ENCODE measurements at places on chromosomes 4 and X. TPM values are rescaled to one million over a fixed set of nuclear protein-coding genes. Genes with fewer than 3 reads are reported as not detected.

DNA sequence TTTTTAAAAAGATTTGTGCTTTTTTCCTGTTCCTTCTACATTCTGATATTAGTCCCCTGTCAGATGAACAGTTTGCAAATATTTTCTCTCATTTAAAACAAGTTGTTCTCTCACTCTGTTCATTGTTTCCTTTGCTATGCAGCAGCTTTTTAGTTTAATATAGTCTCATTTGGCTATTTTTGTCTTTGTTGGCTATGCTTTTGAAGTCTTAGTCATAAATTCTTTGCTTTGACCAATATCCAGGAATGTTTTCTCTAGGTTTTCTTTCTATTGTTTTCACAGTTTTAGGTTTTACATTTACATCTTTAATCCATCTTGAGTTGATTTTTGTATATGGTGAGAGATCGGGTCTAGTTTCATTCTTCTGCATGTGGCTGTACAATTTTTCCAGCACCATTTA is 136.8 kb downstream of the TET2 start:
- DNase-seq, result no peak

- no peak for DNase-seq
Measured at GRCh38 chr4:140048419-140048995, 105.5 kb downstream of the MAML3 start.

GRCh38 chrX:39309721-39310152 is 508.5 kb downstream of the MID1IP1 start:
- DNase-seq, result peak; percentile 9

- no peak for DNase-seq
Measured at GRCh38 chr4:81207828-81208227, 7.2 kb downstream of the PRKG2 start.

GRCh38 chr4:40377512-40378365 is 42.6 kb downstream of the CHRNA9 start:
- DNase-seq, result no peak

DNA sequence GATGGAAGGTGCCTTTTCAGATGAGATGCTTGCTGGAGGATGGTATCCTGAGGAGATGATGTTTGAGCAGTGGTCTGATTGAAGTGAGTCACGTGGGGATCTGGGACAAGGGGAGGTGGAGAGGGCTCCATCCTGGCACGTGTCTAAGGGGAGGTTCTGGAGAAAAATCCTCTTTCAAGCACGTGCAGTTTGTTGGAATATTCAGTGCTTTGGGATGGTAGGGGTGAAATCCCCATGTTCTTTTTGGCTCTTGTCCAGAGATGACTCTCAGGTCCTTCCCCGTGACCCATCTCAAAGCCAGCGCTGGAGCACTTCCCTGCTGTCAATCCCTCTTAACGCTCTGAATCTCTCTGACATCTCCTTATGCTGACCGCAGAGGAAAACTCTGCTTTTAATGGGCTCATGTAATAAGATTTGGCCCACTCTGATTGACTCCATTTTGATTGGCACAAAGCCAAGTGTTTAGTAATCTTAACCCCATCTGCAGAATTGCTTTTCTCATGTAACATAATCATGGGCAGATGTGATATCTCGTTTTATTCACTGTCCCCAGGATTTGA is 10.8 kb upstream of the KLKB1 start:
- no peak for DNase-seq

DNA sequence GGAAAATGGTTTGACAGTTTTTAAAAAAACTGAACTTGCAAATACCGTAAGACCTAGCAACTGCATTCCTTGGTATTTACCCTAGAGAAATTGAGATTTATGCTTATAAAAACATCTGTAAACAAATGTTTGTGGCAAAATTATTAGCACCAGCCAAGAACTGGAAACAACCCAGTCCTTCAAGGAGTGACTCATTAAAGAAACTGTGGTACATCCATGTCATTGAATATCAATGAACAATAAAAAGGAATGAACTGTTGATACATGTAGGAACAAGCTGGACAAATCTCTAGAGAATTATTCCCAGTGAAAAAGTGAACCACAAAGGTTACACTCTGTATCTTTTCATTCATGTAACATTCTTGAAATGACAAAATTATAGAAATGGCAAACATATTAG is 240.2 kb upstream of the ADAMTS3 start:
- no peak for DNase-seq

DNA sequence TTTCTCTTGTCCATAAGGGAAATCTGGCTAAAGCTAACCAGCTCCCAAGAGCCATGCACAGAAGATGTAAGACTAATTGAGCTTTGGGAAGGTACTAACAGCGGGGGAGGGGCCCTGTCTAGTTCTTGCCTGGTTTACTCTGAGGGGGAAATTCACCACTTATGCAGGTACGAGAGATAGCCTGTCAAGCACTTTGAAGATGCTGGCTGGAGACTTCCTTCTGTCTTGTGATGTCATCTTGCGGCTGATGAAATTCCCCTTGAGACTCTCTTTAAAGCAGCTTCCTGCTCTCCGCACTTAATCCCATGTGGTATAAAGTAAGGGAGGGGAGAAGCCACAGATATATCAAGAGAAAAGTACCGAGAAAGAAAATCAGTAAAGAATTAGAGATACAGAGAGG is 345.3 kb downstream of the MAPK10 start:
- no peak for DNase-seq

- no peak for DNase-seq
Measured at GRCh38 chr4:16082426-16083240, 1.2 kb downstream of the PROM1 start.

DNA sequence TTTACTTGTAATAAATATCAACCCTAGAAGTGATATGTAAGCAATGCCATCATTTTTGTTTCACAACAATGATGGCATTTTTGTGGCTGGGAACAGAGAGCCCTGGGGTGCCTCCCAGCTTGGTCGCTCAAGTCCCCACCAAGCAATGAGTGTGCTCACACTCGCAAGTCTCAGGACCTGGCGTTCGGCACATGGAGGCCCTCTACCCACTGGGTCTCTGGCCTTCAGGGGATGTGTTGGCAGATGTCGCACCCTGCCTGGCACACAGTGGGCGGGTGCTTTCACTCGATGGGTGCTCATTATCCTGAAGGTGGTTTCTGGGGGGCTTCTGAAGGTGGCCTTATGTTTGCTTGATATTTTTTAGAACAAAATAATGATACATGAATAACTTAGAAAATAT is 74.7 kb upstream of the STS start:
- no peak for DNase-seq

DNA sequence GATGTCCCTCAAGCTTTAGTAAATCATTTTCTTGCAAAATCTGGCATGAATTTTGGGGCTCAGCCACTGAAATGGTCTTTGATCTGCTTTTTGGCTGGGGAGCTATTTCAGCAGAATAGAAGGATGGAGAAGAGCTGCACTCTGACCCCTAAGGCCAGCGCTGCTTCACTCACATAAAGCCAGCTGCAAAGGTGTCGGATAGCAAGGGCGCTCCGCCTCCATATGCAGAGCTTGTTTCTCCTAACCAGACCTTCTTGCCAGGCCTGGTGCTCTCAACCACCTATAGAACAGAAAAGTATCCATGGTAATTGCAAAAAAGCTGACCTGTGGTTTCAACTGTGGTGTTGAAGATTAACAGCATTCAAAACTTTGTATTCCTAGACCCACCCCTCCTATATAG is 24.1 kb upstream of the COQ2 start:
- no peak for DNase-seq

- DNase-seq, result no peak
Measured at GRCh38 chrX:55767100-55767499, 49.6 kb downstream of the RRAGB start.

- no peak for DNase-seq
Measured at GRCh38 chr4:26233350-26233749, 87.5 kb upstream of the RBPJ start.

DNA sequence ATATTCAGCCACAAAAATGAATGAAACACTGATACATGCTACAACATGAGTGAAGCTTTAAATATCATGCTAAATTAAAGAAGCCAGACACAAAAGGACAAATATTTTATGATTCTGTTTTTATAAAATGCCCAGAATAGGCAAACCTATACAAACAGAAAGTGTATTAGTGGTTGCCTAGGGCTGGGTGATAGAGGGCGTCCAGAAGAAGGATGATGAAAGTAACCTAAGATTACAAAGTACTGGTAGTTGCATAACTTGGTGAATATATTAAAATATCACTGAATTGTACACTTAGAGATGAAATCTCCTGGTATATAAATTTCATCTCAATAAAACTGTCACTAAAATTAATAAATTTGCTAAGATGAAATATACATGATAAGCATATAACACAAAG is 67.5 kb downstream of the FBXW7 start:
- DNase-seq, result no peak

DNA sequence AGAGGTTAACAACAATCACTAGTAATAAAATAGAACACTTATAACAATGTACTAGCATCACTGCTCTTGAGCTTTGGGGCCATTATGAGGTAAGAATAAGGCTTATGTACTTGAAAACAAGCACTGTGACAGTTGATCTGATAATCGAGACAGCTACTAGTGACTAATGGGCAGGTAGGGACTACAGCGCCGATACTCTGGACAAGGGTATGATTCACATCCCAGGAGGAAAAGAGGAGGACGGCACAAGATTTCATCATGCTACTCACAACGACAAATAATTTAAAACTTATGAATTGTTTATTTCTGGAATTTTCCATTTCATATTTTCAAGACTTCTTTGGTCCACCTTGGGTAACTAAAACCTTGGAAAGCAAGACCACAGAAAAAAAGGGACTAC is 62.3 kb downstream of the FAM184B start:
- no peak for DNase-seq

- DNase-seq, result no peak
Measured at GRCh38 chr4:89298155-89298554, 9.4 kb downstream of the GPRIN3 start.

DNA sequence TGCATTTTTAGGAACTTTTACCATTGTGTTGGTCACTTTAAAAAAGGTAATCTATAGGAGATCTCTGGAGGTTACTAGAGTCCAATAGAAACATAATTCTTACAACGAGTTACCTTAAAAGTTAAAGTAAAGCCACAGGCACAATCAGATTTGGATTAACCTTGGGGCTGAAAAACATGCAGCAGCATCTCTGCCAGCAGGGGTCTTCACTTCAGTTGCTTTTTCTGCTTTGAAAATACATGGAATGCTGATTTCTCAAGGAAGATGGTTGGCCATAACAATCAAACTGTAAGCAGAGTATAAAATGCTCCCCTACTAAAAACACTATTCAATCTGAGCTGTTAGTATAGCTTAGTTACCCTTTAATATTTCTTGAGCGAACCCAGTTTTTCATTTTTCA is 1072.3 kb upstream of the PCDH10 start:
- no peak for DNase-seq

GRCh38 chr4:234178-234577 is 71.1 kb downstream of the ZNF732 start:
- no peak for DNase-seq

- DNase-seq, result no peak
Measured at GRCh38 chr4:186726426-186727168, 2.9 kb upstream of the FAT1 start.

DNA sequence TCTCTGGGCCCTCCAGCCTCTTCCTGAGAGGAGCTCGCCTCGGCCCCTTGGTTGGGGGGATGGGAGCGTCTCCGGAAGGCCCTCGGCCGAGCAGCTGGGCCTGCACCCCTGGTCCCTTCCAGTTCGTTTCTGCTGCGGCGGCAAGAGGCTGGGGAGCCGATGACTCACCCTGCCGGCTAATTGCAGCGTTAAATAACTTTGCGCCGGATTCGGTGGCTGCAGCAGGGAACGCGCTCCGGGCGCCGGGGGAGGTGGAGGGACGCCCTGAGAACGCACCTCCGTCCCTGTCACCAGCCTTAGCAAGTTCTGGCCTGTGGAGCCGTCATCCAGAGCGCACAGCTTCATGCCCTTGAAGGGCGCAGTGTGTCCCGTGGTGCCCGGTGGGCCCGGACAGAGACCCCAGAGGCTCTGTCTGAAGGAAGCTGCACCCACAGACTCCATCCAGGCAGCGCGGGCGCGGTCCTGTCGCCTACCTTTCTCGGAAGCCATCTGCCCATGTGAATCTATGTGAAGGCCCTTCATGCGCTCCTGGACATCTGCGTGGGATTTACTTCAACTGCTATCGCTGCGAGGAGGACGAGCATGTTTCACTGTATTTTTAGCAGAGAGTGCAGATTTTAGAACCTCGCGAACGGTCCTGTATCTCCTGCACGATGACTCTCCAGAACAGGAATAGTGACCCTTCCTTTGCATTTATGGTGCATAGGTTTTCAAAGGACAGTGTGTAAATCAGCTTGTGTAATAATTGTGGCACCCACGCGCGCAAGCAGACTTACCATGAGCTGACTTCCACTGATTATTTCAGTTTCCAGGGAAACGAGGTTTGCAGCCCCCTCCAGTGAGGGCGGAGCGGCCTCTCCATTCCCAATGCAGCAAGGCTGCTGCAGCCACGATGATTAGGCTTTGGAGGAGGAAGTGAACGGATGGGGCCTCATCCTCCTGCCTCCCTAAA is 1.7 kb upstream of the TMEM271 start:
- no peak for DNase-seq

GRCh38 chr4:66688674-66689073 is 856.6 kb downstream of the CENPC start:
- no peak for DNase-seq

DNA sequence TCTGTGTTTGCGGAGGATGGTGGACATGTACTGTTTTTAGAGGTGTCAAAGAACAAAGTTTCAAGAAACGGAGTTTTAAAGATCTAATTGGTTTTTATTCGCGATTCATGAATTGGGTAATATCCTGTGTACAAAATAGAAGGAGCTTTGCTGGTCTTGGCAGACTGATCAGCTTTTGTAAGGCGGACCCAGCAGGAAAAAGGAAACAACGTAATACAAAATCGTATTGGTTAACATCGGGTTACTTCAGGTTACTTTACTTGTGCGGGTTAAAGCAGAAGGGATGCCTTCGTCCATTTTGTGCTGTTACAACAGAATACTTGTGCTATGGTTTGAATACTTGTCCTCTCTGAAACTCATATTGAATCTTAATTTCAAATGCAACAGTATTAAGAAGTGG is 11.4 kb upstream of the NYX start:
- DNase-seq, result no peak

- no peak for DNase-seq
Measured at GRCh38 chrX:139203651-139204570, 326.6 kb upstream of the F9 start.

DNA sequence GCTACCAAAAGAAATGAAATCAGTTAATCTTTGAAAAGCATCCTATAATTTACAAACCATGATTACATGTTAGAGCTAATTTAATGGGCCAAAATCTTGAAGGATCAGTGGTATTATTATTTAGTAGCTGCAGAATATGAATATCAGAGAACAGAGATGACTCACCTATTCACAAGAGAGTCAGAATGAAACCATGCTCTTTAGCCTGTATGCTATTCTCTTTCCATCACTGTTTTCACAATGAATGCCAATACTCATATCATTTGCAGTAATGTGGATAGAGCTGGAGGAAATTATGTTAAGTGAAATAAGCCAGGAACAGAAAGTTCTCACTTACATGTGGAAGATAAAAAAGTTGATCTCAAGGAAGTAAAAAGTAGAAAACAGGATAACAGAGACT is 414.1 kb downstream of the CENPC start:
- no peak for DNase-seq

GRCh38 chr4:186953599-186954260 is 230.1 kb upstream of the FAT1 start:
- DNase-seq, result no peak

- no peak for DNase-seq
Measured at GRCh38 chr4:610411-611261, 14.7 kb upstream of the PDE6B start.

Gene MAGEA6
- total RNA-seq, result not detected

Gene MAGEA2B
- not detected for total RNA-seq

Gene NLRP2B
- not detected for total RNA-seq

Gene C4orf36
- total RNA-seq, result not detected

Gene SLC10A4
- total RNA-seq, result not detected

Gene IL3RA
- 0.60 TPM for total RNA-seq

Gene GAGE1
- not detected for total RNA-seq

Data from T-helper 17 cell (primary cell).